ENCODE measurements at places on chromosomes 3 and 15.

DNA sequence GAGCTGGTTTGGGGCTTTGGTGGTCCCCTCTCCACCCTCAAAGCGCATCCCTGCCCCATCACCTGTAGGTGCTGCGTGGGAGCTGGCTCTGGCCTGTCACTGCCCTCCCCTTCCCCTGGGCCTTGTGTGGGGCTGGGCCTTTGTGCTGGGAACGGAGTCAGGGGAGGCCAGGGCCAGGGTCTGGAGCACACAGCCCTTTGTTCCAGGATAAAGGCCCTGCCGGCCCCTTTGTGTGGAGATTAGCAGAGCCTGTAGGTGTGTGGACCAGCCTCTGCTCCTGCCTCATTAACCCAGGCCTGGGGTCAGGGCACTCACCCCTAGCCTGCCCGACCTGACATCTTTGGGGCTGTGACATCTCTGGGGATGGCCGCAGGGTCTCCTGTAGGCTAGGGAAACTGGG, 8.9 kb downstream of the EPHB3 start:
- DNase-seq = no peak

DNA sequence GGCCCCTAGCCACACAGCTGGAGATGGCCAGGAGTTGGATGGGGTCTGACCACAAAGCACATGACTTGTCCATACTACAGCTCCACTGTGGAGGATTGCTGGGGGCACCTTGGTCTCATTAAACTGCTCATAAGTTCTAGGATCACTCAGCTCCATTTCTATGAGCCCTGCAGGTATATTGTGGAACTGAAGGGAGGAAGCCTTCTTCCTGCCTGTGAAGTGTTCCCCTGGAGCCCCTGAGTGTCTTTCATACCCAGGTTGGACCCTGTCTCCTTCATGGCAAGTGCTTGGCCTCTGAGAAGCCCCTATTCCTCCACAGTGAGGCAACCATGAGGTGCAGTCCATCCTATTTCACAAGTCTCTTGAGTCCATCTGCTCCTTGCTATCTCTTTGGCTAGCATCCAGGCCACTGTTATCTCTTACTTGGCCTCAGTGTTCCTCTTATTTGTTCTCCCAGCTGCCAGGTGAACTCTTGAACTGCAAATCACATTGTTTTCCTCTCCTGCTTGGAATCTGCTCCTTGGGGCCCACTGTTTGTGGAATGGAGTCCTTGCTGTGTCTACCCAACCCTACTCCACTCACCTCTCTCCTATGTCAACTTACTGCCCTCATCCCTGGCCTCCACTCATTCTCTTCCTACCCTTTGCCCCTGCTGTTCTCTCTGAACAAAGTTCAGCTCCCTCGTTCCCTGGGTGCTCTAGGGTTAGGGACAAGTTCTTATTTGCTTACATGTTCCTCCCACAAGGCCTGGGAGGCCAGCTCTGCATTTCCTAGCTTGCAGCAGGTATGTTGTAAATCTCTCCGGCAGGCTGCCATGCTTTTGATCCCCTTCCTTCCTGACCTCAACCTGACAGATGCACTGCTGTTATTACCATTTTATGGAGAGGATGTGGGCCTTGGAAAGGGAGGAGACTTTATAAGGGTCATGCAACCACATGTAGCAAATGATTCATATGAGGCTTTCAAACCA, 1.2 kb downstream of the ACOX2 start:
- no peak for DNase-seq

DNA sequence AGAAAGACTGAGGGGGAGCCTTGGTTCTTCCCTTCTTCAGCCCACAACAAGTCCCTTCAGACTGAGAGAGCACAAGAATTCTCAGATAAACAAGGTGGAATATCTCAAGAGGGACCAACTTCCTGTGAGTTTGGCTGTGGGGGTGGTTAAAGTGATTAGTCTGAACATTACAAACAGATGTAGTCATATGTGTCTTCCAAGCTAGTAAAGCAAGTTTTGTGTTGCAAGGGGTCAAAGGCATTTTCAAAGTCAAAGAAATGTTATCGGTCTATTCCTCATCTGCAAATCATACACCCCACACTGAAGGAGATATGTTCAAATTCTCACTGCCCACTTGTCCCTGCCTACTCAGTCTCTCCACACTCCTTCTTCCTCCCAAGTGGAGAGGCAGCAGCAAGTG, 242.5 kb downstream of the FAM43A start:
- DNase-seq = no peak

DNA sequence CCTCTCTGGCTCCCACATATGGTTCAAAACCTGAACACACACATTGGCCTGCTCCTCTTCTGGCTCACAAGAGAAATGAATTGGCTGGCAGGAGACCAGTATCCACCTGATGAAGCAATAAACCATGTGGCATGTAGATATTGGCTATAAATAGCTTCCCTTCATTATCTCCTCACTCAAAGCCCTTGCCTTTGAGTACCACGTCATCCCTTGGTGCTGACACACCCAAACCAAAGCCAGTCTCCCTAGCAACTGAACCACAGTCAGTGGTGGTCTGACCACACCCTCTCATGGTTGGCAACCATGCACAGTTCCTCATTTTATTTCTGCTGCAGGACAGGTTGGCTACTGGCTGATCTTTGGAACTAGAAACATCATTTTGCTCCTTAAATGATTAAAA, 98.8 kb downstream of the ZNF621 start:
- DNase-seq = no peak

DNA sequence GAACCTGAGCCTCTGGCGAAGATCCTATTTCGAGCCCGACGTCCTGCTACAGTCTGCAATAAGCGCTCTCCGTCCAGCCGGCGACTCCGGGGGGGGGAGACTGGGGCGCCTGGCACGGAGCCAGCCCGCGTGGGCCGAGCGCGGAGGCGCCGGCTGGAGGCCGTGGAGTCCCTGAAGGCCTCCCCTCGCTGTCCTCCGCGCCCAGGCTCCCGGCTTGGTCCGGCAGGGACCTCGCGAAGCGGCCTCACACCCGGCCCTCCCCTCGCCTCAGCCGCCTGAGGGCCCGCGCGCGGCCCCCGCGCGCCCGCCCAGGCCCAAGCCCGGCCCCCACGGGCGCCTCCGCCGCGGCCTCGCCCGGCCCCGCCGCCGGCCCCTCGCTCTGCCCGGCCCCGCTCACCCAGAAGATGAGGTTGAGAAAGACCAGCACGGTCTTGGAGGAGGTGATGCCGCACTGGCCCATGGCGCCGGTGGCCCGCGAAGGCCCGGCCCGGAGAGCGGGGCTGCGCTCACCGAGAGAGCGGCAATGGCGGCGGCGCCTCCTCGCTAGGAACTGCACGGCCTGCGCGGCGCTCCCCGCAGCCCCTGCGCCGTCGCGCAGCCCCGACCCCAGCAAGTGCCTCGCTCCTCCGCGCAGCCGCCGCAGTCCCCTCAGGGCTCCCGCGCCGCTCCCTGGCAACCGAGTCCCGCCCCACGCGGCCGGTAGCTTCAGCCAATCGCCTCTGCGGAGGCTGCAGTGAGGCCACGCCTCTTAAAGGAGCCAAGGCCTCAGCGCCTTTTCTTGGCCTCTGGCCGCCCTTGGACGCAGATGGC, at the start of gene TSPAN3:
Gene TSPAN3, minus strand, starts transcription at position 615 of the 810 bp plus-strand sequence. Its CDS starts 155 bp downstream, at position 460.
- DNase-seq = peak; percentile 96

GRCh38 chr3:50123394-50124051, 31.6 kb upstream of the SEMA3F start:
- DNase-seq = no peak

DNA sequence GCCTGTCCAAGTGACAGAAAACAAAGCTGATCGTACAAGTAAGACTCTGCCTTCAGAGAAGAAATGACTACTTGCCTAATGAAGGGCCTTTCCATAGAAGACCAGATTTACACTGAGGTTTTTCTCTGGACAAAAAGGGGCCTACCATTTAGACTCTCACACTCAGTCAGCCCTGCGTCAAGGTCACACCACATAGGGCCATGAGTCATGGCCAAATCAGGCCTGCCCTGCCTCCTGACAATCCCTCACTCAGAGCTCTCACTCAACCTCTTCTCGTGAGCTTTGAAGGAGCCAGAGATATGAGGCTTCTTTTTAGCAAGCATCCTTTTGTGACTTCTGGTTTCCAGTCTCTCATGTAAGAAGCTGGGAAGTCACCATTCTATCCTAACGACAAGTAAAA, 68.1 kb upstream of the NMNAT3 start:
- no peak for DNase-seq

DNA sequence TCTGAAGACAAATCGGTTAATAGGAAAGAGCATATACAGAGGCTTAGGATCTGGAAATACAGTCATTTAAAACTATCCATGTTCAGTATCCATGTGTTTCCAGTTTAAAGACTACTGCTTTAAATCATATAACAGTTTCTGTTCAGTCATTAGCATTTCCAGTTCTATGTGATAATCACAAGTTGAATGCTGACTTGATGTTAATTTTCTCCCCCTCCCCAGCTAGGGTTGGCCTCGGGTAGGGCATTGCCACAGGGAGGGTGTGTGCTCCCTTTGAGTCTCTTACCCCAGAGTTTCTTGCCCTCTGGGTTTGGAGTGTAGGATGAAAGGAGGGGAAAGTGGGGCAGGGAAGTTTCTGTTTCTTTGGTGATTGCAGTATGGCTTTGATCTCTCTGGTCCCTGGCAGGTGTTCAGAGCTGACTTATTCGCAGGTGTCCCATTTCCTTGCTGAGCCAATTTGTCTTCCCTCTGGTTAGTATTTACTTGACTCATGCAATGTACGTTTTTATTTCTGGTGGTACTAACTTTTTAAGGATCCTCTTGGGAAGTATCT, 86.3 kb downstream of the SH3GL3 start:
- DNase-seq = no peak

DNA sequence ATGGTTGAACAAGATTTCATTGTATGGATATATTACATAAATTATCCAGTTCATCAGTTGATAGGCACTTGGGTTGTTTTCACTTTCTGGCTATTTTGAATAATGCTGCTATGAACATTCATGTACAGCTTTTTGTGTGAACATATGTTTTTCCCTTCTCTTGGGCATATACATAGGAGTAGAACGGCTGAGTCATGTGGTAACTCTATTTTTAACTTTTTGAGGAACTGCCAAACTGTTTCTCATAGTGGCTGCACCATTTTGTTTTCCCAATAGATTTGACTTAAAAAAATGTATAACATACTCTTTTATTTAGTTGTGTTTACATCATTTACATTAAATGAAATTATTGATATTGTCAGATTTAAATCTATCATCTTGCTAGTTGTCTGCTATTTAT, 28.8 kb upstream of the RFX7 start:
- DNase-seq = no peak

DNA sequence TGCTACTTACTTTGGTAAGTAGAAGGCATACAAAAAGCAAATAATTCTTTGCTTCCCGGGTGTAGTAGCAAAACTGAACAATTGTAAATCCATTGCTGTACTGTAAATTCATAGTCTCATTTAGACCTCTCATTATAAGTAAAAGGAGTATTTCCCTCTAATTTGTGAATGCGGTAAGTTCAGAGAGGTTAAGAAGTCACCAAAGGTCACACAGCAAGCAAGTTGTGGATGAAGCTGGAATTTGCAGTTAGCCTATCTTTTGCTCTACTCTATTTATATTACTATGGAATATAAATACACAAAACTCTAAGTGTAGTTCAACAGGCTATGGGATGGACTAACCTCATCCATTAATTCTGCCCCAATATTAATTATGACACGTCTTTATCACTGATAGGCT, 508.3 kb downstream of the MCTP2 start:
- no peak for DNase-seq

GRCh38 chr15:34233614-34234013, 8.8 kb downstream of the EMC4 start:
- no peak for DNase-seq

GRCh38 chr3:48240000-48240963, 622 bp upstream of the ZNF589 start:
- DNase-seq = peak; percentile 16

- DNase-seq = no peak
These were observed 94.8 kb upstream of the TLE3 start for GRCh38 chr15:70192490-70192889.

DNA sequence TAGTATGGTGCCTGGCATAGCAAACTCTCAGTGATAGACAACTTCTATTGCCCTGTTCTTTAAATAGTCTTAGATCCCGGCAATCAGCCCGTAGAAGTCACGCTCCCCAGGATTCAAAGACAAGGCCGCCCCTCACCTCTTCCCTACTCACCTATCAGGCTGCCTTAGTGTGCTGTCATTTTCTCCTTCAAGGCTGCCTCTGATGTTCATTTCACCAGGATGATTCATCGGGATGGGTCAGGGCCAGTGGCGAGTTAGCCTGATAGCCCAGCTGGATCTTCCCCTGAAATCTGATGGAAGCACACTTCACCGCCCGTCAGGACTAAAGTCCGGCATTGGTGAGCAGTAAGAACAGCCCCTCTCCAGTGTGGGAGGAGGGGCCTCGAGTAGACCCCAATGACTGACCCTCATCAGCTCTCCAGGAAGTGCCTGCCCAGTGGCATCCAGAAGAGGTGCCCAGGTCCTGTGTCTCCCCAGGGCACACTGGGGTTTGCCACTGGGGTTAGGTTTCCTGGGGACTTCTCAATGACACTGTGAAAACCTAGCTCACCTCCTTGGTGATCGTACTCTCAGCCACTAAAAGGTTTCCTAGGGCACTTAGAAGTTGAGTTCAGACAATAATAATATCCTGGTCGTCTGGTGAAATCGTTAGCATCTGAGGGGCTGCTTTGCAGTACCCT, 37.5 kb downstream of the TPM1 start:
- no peak for DNase-seq

Measured in endothelial cell (in vitro differentiated cells).